Fibroblast of lung (primary cell): ENCODE measurements at places on chromosomes 4 and X. TPM values are rescaled to one million over a fixed set of nuclear protein-coding genes. Genes with fewer than 3 reads are reported as not detected.

DNA sequence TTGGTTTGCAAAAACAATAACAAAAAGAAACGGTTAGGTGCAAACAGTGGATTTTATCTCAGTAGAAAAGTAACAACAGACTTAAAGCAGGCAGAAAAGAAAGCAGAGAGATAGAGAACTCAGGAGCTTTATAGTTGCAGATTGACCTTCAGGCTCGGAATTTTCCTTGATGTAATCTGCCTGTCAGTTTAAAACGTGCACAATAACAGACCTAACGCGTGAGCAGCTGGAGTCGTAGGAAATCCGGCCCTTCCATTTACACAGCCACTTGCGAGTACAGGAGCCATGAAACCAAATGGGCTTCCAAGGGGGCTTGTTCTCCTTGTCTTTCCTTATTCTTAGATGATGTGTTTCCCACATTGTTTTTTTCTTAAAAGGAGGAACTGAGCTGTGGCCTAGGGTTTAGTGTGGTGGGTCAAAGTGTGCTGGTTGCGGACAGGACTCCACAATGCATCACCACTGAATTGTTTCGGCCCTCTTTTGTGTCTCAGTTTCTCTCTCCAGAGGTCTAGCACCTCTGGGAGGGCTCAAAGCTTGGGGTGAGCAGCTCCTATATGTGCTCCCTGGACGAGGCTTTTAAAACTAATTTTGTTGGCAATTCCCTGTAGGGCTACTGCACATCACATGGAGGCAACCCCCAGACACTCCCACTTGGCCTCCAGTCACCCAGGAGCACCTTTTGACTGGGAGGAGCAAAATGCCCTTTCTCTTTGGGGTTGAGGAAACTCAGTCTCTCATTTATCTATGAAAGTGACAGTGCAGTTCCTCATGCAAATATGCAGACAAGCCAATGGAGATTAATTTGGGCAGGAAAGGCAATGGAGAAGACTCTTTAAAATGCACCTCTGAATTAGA is 13.9 kb upstream of the MPP1 start:
- no peak for DNase-seq
- no peaks in the 10 kb centered on the region for H3K27me3 ChIP-seq
- no peaks in the 10 kb centered on the region for H3K36me3 ChIP-seq
- H3K27ac ChIP-seq = no peak overlapping the region
- no peaks in the 10 kb centered on the region for H3K4me1 ChIP-seq
- no peak overlapping the region for H3K4me3 ChIP-seq

DNA sequence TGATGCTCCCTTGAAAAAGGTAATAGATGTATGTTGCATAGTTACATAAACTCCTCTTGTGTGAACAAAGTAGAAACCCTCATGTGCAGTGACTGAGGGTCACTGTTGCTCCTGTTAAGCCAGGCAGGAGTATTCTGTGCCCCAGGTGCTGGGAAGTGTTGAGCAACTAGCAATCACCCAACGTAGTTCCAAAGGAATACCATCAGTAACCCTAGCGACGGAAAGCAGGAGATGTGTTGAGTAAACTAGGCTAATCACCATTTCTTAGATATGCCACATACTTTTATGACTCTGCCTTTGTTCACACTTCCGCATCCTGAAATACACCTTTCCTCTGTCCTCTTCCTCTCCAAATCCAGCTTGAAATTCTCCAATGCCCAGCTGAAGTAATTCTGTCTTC is 50.9 kb upstream of the TAB3 start:
- H3K36me3 ChIP-seq = no peaks in the 10 kb centered on the region
- DNase-seq = no peak
- H3K27ac ChIP-seq = no peak overlapping the region
- no peak overlapping the region for H3K4me3 ChIP-seq
- no peaks in the 10 kb centered on the region for H3K4me1 ChIP-seq

DNA sequence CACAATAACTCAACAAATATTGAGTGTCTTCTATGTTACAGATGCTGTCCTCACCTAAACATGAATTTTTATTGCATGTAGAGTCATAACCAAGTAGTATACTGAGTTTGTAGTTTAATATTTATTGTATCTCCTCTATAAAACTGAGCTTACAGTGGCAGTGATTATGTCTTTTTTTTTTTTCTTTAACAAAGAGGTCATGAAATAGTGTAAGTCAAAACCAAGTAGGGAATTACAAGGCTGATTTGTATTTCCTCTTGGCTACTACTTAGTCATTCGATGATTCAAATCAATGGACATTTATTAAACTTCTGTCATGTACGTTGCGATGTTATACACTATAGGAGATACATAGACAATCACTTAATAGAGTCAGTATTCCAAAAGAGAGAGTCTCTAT is 48.4 kb downstream of the IL15 start:
- no peak overlapping the region for H3K4me3 ChIP-seq
- H3K27ac ChIP-seq = no peak overlapping the region
- no peaks in the 10 kb centered on the region for H3K4me1 ChIP-seq
- peak; percentile 57 for DNase-seq
- no peaks in the 10 kb centered on the region for H3K36me3 ChIP-seq

- H3K36me3 ChIP-seq = no peaks in the 10 kb centered on the region
- H3K27me3 ChIP-seq = no peaks in the 10 kb centered on the region
- peaks cover 3% of the 10 kb centered on the region for H3K4me1 ChIP-seq
These were observed 89.5 kb downstream of the ELOVL6 start for GRCh38 chr4:110108960-110109359.

The SPARCL1 gene
- 2.3 and 4.1 TPM in 2 replicates for total RNA-seq

The TRIM61 gene
- total RNA-seq = 4.5 and 5.4 TPM in 2 replicates
